ENCODE measurements at places on chromosomes 1 and 21.

GRCh38 chr1:71307451-71307850 lies 226.6 kb upstream of the ZRANB2 start:
- DNase-seq, result no peak

- DNase-seq, result no peak
Measured at GRCh38 chr1:221069986-221070385, 190.7 kb downstream of the HLX start.

GRCh38 chr1:29975036-29975694 lies 738.8 kb downstream of the PTPRU start:
- DNase-seq, result no peak

GRCh38 chr1:57599236-57599994 lies 175.6 kb upstream of the DAB1 start:
- no peak for DNase-seq

DNA sequence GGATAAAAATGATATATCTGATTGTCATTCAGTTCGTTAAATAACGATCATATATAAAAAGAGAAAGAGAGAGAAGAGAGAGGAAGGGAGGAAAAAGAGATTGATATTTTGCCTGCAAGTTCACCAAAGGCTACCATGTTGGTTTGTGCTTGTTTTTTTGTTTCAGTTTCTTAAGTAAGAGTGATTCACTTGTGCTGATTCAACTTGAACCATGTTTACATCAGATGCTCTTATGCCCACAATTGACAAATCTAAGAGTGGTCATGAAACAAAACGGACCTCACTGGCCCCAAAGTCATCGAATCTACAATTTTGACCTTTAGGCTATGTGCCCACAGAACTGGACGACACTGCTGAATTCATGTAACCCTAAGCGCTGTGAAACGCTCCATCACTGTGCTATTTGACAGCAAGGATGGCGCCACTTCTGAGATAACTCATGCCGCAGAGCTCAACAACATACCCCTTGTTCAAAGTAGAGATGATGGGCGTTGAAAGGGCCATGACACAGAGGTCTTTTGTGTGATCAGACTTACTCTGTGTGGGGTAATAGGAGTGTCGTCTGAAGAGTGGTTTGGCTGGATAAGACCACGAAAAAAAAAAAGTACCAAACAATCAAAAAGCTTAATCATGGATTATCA lies 481.4 kb downstream of the SETD4 start:
- DNase-seq, result no peak

- no peak for DNase-seq
Measured at GRCh38 chr1:174995916-174996315, 3.8 kb upstream of the CACYBP start.

DNA sequence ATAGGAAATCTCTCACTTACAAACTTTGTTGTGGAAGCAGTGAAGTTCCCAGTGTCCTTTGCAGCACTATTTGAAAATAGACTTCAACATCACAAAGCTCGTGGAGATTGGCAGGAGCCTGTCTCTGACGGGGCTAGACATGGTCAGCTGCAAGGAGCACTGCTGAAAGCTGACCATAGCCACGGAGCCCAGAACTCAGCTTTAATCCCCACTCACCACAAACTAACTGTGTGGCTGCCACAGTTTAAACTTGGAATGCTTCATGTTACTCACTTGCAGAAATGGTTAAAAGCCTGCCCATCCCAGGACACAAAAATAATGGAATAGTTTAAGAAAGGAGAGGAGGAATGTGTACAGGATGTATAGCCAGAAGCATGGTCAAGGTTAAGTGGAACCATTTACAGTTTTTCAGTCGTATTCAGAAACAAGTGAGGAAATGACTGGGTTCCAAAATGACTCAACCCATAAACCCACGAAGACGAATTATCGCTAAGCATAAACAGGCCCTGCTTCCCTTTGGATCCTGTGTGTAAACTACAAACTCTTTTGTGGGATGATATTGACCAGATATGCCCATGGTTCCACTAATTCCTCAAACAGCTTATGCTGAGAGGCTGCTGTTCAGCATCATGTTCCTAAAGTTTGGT lies 18.2 kb downstream of the DNALI1 start:
- no peak for DNase-seq

DNA sequence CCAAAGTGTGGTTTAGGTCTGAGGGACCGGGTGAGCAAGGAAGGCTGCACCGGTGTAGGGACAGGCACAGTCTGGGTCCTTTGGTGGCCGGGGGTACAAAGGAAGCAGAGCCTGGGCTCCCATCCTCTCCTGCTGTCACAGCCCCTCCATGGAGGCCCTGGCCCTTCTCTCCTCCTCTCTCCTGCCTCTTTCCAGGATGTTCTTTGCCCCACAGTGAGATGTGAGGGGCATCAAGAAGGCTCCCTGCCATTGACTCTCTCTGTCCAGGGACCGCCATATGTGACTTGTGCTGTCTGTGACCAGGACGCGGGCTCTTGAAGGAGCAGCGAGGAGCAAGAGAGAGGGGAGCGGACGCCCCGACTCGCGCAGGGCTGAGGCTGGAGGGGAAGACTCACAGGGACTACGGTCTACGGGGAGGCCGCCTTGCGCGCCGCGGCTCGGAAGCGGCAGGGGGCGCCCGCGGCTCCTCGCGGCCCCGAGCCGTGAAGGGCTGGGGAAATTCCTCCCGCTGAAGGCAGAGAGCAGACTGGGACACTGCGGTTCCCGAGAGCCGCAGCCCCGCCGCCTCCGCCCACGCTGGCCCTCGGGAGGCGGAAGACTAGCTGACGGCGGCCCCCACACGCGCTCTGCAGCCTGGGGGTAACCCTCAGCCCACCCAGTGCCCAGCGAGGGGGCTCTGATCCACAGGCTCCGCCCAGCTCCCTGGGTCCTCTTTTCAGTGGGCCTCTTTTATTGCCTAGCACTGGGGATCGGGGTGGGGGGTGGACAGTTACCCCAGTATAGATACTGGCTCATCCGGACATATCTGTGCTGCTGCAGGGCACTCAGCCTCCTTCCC lies 40.8 kb downstream of the MAB21L3 start:
- peak; percentile 72 for DNase-seq

- no peak for DNase-seq
Measured at GRCh38 chr1:55725378-55725777, 510.2 kb upstream of the USP24 start.

GRCh38 chr1:23224739-23225648 lies 7.7 kb upstream of the HTR1D start:
- no peak for DNase-seq

- no peak for DNase-seq
Measured at GRCh38 chr1:43539726-43540434, 9.2 kb downstream of the PTPRF start.

GRCh38 chr1:100793659-100794058 lies 74.1 kb downstream of the VCAM1 start:
- no peak for DNase-seq

DNA sequence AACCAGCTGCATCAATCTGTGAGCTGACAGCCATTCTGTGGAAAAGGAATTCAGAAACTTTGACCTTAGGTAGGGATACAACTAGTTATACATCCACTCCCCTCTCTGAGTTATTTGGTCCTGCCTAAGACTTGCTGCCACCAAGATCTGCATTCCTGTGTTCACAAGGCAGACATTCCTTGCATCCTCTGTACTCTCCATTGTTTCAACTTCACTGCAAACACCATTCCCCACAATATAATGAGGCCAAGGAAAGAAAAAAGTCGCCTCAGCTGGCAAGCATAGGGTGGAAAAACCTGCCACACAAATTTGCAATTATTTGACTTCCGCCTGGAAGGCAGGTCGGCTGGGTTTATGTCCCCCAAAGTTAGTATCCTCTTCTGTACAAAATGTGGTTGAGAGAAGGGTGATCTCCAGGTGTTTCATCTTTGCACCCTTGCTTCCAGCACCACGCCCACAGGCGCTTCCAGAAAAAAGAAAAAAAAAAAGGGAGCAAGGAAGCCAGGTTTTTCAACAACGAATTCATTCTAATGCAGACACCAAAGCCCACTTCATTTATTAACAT lies 676 bp upstream of the CTTNBP2NL start:
- DNase-seq, result no peak

GRCh38 chr1:6385488-6386191 lies 7.9 kb downstream of the ACOT7 start:
- no peak for DNase-seq

DNA sequence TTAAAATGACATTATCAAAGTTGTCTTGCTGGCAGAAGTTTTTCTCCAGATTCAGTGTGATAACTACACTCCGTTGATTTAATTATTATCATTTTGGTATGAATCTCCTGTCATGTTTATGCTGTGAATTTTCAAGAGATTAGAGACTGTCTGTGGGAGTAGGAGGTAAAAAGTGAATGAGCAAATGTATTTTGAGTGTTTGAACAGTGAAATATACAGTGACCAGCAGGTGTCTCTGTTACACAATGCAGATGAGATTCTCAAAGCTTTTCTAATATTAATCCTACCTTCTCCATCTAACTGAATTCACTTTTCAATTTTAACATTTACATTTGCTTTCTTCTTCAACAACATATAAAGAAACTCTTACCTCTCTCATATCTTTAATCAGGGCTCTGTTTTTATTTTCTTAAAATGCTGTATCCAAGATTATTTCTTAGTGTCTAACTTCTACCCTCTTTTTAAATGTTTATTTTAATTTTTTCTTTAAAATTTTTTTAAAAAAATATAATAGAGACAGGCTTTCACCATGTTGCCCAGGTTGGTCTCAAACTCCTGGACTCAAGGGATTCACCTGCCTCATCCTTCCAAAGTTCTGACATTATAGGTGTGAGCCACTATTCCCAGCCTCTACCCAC lies 20.9 kb upstream of the HSPA13 start:
- DNase-seq, result no peak

Data from GM18507 (cell line).